ENCODE measurements at places on chromosomes 4 and X. TPM values are rescaled to one million over a fixed set of nuclear protein-coding genes. Genes with fewer than 3 reads are reported as not detected.

Gene ARSJ
- polyA plus RNA-seq = 17.1 TPM

Gene MGARP
- polyA plus RNA-seq = 0.44 TPM

Gene ATOH1
- not detected for polyA plus RNA-seq

Gene NPNT
- polyA plus RNA-seq = 199 TPM

- DNase-seq = no peak
Measured at GRCh38 chrX:8887004-8887403, 85.8 kb upstream of the FAM9A start.

DNA sequence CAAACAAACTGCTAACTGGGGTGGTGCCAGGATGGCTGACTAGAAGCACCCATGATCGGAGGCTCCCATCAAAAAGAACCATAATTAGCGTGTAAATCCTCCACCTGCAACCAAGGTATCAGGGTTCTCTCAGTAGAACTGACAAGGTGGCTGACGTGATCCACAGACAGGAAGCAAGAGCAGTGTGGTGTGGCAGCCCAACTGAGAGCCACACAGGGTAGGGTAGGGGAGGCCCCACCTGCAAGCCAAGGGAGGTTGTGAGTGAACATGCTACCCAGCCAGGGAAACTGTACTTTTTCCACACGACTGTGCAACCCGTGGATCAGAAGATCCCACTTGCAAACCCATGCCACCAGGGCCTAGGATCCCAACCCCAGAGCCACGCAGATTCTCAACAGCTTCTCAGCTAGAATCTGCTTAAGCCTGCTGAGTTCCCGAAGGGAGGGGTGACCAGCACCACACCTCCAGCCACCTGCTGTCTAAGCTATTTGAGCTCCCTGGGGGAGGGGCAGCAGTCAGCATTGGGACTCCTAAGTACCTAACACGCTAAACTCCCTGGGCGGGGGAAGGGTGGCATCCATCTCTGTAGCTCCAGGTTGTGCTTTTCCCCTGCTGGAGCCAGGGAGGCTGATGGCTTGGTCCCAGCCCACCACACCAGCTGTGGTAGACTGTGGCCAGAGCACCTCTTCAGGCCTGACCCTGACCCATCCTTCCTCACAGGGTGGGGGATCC lies 425.1 kb downstream of the GPM6A start:
- DNase-seq = no peak

DNA sequence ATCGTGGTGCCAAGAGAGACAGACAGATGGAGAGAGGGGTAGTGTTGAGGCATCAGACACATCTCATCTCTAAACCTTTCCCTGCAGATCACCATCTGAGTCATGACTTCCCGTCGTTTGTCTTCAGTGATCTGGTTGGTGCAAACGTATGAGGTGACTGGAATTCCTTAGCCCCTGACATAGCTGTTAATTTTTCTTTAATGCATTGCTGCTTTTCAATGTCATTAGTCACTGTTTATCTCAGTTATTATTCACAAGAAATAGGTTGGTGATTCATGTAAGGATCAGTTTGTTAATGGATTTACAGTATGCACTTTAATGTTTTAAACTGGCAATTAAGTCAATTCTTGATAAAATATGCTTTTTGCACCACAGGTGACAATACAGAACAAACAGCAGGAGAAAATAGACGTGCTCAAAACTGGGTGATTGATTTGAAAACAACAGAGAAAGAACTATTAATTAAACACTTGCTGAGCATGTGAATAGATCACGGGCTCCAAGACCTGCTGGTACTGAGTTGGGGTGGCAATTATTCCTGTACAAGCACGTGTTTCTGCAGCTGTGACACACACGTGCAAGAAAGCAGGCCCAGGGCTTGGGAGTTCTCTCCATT lies 1.3 kb upstream of the TMEM154 start:
- DNase-seq = no peak

DNA sequence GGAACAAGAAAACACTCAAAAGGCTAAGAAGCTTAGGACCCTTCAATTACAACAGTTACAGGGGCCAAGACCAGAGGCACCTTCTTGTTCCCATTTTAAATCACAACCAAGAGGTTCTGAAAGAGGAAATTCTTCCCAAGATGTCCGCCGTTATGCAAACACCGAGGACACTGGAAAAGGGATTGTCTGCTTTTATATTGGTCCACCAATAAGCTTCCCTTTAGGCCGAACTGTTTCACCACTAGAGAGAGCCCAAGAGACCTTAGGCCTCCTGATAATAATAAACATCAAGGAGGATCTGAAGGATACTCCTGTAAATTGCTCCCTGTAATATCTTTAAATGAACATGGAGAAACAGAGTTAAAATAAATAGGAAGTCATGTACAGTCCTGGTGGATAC lies 92.6 kb upstream of the NLRP2B start:
- no peak for DNase-seq
